Upper lobe of right lung (tissue), 1 donor: ENCODE measurements at places on chromosomes 16 and 17. TPM values are rescaled to one million over a fixed set of nuclear protein-coding genes. Genes with fewer than 3 reads are reported as not detected.

DNA sequence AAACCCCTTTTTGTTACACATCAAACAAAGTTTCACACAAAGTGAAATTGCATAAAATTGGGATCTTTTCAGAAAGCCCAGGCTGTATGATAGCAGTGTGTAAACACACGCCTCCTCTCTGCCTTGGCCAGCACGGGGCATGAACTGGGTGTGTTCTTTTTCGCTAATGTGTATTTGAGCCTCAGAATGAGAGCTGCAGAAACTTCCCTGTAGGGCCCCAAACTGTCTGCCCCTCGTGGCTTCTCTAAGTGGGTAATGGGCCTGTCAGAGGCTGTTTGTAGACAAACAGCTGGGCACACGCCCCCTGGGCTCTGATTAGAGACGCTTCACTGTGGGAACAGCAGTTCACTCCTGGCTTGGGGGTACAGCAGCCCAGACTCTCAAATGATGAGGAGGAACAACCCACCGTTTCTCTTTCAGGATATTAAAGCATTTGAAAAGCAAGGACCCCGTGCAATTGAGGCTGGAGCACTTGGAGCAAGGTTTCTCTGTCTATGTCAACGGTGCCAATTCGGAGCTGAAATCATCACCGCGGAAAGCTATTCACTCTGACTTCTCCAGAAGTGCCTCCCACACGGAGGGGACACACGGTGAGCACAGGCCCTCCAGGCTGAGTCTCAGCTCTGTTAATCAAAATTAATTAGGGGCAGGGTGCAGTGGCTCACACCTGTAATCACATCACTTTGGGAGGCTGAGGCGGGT lies 78.4 kb downstream of the KATNIP start:
- H3K36me3 ChIP-seq, result no peaks in the 10 kb centered on the region

- H3K4me1 ChIP-seq, result peaks cover 6% of the 10 kb centered on the region
- DNase-seq, result no peak
- no peaks in the 10 kb centered on the region for H3K36me3 ChIP-seq
Measured at GRCh38 chr16:5027575-5028235, 6.0 kb downstream of the NAGPA start.

- peak overlapping the region; percentile 99 for H3K4me3 ChIP-seq
- peaks cover 23% of the 10 kb centered on the region for H3K4me1 ChIP-seq
- H3K27me3 ChIP-seq, result no peaks in the 10 kb centered on the region
- peak overlapping the region; percentile 79 for H3K27ac ChIP-seq
- no peak for DNase-seq
- H3K36me3 ChIP-seq, result peaks cover 37% of the 10 kb centered on the region
Measured at GRCh38 chr17:81551458-81552243, 502 bp downstream of the FAAP100 start.

DNA sequence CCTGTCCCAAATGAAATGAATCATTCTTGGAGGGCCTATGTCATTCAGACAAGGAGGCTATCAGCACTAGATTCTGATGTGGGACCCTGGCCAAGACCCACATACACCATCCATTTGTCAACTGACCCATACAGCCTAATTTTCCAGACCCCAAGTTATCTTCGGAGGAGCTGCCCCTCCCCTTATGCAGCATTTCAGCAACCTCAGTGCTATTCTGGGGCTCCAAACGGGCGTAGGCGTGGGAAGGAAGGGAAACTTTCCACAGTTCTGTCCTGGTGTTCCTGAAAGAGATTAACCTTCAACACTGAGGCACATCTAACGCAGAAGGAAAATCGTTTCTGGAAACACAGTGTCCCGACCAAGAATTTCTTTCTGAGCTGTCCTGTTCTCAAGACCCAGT lies 86.7 kb downstream of the MYH11 start:
- no peaks in the 10 kb centered on the region for H3K4me1 ChIP-seq
- H3K27ac ChIP-seq, result no peak overlapping the region
- no peak for DNase-seq
- H3K4me3 ChIP-seq, result no peak overlapping the region
- no peaks in the 10 kb centered on the region for H3K36me3 ChIP-seq

GRCh38 chr17:57051886-57052361 lies 33.1 kb upstream of the AKAP1 start:
- no peaks in the 10 kb centered on the region for H3K27me3 ChIP-seq
- no peaks in the 10 kb centered on the region for H3K36me3 ChIP-seq
- no peak overlapping the region for H3K27ac ChIP-seq
- H3K4me1 ChIP-seq, result peaks cover 9% of the 10 kb centered on the region
- H3K4me3 ChIP-seq, result no peak overlapping the region
- no peak for DNase-seq

GRCh38 chr17:50864747-50865059 lies 1.5 kb downstream of the TOB1 start:
- DNase-seq, result no peak
- peaks cover 41% of the 10 kb centered on the region for H3K4me1 ChIP-seq
- peaks cover 35% of the 10 kb centered on the region for H3K36me3 ChIP-seq
- H3K4me3 ChIP-seq, result peak overlapping the region; percentile 72
- H3K27me3 ChIP-seq, result no peaks in the 10 kb centered on the region

- H3K4me3 ChIP-seq, result no peak overlapping the region
- no peak for DNase-seq
- H3K36me3 ChIP-seq, result no peaks in the 10 kb centered on the region
Measured at GRCh38 chr17:31068291-31068690, 26.5 kb upstream of the NF1 start.

- H3K4me1 ChIP-seq, result peaks cover 7% of the 10 kb centered on the region
- no peaks in the 10 kb centered on the region for H3K27me3 ChIP-seq
- H3K27ac ChIP-seq, result no peak overlapping the region
- H3K36me3 ChIP-seq, result no peaks in the 10 kb centered on the region
- no peak for DNase-seq
- H3K4me3 ChIP-seq, result no peak overlapping the region
Measured at GRCh38 chr17:61354895-61355874, 44.5 kb upstream of the TBX2 start.

DNA sequence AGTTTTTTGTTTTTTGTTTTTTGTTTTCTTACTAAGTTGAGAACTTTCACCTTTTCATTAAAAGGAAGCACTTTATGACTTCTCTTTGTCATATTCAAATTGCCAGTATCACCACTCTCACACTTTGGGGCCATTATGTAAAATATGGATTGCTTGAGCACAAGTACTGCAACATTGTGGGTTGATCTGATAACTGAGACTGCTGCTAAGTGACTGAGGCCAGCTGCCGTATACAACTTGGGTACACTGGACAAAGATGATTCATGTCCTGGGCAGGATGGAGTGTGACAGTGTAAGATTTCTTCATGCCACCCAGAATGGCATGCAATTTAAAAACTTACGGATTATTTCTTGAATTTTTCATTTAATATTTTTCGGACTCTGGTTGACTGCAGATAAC lies 7.8 kb downstream of the TTC19 start:
- H3K27me3 ChIP-seq, result no peaks in the 10 kb centered on the region
- H3K36me3 ChIP-seq, result peaks cover 81% of the 10 kb centered on the region
- no peak overlapping the region for H3K27ac ChIP-seq
- H3K4me3 ChIP-seq, result no peak overlapping the region
- no peak for DNase-seq

GRCh38 chr17:62652251-62653001 lies 25.0 kb downstream of the MRC2 start:
- peak overlapping the region; percentile 58 for H3K4me3 ChIP-seq
- no peaks in the 10 kb centered on the region for H3K36me3 ChIP-seq
- H3K27me3 ChIP-seq, result no peaks in the 10 kb centered on the region
- H3K4me1 ChIP-seq, result peaks cover 41% of the 10 kb centered on the region

NOS2 gene
- total RNA-seq, result 0.55 TPM

ZMYND15 gene
- 9.6 TPM for total RNA-seq

ASIC2 gene
- total RNA-seq, result not detected

SLFN12L gene
- total RNA-seq, result 5.1 TPM

HS3ST2 gene
- total RNA-seq, result 9.6 TPM
